ENCODE measurements at places on chromosomes 5 and 9.

DNA sequence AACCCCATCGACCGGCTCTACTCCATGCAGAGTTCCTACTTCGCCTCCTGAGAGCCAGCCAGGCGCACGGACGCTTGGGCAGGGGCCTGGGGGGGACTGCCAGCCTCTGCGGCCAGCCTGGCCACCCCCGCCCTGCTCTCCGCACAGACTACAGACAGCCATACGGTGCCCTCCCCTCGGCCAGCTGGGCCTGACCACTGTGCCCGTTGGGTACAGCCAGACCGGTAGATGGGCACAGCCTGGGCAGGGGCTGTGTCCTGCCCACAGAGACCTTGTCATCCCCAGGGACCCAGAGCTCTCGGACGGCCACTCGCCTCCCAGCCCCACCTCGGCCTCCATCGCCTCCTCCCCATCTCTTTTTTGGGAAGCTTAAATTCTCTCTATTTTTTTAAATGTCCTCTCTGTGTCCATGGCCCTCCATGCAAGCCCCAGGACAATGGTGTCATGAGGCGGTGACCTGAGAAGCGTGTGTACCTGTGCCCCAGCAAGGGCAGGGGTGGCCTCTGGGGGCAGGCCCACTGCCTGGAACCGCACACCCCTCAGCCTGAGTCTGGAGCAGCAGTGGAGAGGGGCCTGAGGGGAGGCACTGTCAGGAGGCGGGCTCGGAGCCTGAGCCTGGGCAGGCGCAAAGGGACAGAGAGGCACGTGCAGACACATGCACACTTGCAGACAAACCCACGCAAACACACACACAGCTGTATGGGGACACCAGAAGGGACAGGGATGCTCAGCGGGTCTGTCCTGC, 82.8 kb downstream of the LMX1B start:
- no peak for DNase-seq

DNA sequence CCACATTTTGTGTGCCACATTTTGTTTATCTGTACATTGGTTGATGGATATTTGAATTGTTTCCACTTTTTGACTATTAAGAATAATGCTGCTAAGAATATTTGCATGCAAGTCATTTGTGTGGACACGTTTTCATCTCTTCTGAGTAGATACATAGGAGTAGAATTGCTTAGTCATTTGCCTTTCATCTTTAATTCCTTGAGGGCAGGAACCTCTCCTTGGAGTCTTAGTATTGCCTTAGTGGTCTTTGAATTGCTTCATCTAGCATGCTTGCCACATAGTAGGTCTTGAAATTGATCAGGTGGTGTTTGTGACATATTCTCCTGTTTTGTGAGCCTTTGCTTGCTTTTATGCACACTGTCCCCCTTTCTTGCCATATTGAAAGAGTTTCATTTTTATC, 128.5 kb downstream of the NR3C1 start:
- no peak for DNase-seq

DNA sequence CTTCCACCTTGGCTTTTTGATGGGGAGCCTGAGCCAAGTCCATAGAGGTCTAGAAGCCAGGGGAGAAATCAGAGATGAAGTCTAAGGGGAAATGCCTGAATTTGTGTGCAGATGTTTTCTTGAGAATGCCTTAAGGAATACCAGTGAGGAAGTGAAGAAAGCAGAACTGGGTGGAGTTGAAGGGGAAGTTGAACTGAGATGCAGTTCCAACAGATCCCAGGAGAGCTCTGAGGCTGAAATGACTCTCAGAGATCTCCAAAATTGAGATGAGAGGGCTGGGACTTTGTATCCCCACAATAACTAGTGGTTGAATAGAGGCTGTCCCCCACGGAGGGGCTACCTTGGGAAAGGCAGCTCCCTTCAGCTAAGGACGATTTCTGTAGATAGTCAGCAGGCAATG, 197.1 kb downstream of the ZNF462 start:
- no peak for DNase-seq

GRCh38 chr5:123007754-123008153, 28.8 kb downstream of the PPIC start:
- DNase-seq: no peak

DNA sequence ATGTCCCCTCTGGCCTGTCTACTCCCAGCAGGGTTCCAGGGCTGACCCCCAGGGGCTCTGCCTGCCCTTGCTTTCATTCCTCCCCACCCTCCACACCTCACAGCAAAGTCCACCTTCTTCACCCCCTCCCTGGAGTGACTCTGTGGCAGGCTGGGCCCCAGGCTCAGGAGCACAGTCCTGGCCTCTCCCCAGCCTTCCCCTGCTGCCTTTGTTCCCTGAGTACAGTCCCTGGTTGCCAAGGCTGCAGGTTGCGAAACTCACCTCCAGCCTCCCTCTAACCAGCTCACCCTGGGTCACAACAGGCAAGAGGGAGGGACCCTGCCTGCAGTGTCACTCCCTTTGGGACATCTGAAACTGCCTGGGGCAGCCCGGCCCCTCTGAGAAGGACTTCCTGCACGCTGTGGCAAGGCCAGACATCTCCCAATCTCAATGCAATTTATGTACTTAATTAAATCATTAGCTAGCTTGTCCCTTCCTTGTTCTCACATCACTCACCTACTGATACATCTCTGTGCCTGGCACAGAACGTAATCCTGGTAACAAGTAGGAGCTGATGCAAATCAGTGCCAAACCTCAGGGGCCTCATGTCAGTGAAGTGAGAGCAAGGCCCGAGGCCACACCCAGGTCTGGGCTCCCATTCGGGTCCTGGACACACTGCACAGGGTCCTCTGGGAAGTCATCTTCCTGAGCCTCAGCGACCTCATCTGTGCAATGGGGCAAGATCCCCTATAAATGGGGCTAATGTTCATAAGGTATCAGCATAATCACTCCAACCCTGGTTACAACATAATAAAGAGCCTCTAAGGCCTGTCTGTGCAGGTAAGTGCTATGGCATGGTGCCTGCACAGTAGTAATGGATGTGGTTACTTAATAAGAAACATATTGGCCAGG, 27.3 kb upstream of the TRIM14 start:
- DNase-seq: peak; percentile 81

GRCh38 chr9:13478160-13478559, 198.7 kb upstream of the MPDZ start:
- peak; percentile 10 for DNase-seq

DNA sequence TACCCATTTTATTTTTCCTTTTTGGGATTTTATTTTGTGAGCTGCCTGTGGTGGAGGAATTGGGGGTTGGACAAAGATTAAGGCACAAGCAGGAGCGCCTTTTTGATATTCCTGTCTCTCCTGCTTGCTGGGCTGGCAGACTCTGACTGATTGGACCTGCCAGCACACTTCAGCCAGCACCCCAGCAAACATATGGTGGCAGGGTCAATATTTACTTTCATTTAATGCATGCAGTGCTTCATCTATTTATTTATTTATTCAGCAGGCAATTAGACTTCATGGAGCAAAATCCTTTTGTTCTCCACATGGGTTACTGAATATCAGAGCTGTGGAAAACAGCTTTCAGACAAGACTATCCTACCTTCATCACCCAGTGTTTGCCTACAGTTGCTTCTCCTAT, 48.4 kb upstream of the EPB41L4A start:
- DNase-seq: no peak

DNA sequence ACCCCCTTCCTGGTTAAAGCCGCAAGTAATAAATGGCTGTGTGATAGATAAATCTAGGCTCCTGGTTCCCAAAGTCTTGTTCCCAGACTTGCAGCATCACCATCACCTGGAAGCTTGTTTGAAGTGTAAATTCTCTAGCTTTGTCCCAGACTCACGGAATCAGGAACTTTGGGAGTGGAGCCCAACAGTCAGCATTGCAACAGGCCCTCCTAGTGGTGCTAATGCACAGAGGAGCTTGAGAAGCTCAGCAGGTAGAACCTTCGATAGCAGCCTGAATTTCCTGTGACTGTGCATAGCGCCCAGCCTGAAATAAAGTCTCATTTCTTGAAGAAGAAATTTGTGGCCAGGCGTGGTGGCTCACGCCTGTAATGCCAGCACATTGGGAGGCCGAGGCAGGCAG, 30.3 kb upstream of the MELK start:
- no peak for DNase-seq

DNA sequence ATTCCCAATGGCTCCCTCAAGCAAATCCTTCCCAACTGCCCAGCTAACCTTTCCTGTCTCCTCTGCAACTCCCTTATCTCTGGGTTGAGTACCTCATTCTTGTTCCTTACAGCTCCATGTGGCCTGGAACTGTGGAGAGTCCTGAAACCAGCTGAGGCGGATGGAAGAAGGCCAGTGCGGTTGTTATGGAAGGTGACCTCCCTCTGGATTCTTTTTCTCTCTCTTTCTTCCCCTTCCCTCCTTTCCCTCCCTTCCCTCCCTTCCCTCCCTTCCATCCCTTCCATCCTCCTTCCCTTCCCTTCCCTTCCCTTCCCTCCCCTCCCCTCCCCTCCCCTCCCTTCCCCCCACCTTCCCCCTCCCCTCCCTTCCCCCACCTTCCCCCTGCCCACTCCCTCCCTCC, 45.1 kb downstream of the IL31RA start:
- no peak for DNase-seq

- no peak for DNase-seq
Observed at GRCh38 chr9:133285252-133285775, 10.3 kb upstream of the ABO start.

GRCh38 chr5:178793151-178793550, 62.7 kb upstream of the ZNF354A start:
- no peak for DNase-seq

DNA sequence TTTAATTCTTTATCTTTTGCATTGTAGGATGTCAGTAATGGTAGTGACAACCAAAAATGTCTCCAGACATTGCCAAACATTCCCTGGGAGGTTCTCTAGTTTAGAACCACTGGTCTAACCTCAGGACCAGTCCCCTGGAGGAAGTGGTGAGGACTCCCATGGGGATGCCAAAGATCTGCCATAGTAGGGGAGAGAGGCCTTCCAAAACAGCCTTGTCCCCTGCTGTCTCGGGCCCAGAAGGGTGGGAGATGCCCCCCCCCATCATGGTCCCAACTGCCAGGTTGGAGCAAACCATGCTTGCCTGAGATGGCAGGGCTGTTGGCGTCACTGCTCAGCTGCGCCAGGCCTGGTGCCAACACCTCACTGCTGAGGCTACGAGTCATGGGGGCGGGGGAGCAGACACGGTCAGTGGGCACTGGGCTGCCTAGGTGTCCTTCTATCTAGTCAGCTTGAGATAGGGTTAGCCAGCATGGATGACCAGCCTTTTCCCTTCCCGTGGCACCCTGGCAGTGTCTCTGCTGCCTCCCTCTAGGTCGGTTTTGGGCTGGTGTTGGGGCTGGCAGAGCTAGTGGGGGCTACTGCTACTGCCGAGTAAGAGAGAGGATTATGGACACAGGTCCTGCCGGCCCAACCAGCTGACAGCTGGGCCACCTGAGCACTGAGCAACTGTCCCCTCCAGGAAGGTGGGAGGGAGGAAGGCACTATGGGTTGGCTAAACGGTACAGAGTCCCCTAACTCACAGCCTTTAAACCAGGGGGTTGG, 8.3 kb upstream of the CXXC5 start:
- no peak for DNase-seq

DNA sequence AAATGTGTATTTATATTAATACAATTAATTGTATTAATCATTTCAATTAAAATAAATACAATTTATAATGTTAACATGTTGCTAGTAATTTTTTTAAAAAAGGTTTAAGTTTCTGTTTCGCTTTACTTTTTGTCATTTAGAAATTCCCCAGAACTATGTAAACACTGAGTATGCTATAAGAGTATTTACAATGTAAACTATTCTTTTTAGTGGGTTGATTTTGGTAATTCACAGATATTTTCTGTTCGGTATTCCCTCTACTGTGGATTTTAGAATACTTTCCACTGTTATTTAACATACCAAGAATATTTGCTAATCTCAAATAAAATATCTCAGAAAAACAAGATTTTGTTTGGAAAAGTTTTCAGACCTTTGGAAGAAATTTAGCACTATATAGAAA, 1564.4 kb downstream of the EFNA5 start:
- no peak for DNase-seq

All from AG20443 (cell line).